Large intestine (tissue), 12 donors: ENCODE measurements at places on chromosomes 11 and 22. TPM values are rescaled to one million over a fixed set of nuclear protein-coding genes. Genes with fewer than 3 reads are reported as not detected.
A peak's percentile ranks its signal among the peaks of the same experiment; 100 is the strongest.

Gene PARVG
- 6.7 TPM for polyA plus RNA-seq

Gene KRTAP5-2
- 0.42 TPM for polyA plus RNA-seq

Gene SLC22A8
- 0.07 TPM for polyA plus RNA-seq

Gene MMP10
- 0.36 TPM for polyA plus RNA-seq

Gene SIAE
- 48.1 TPM for polyA plus RNA-seq

Gene OR51B5
- polyA plus RNA-seq: 0.30 TPM

Gene FOLR2
- 15.0 TPM for polyA plus RNA-seq

Gene CDC42BPG
- 5.5 TPM for polyA plus RNA-seq

Gene SAA4
- not detected for polyA plus RNA-seq

Gene ANGPTL5
- 0.06 TPM for polyA plus RNA-seq

DNA sequence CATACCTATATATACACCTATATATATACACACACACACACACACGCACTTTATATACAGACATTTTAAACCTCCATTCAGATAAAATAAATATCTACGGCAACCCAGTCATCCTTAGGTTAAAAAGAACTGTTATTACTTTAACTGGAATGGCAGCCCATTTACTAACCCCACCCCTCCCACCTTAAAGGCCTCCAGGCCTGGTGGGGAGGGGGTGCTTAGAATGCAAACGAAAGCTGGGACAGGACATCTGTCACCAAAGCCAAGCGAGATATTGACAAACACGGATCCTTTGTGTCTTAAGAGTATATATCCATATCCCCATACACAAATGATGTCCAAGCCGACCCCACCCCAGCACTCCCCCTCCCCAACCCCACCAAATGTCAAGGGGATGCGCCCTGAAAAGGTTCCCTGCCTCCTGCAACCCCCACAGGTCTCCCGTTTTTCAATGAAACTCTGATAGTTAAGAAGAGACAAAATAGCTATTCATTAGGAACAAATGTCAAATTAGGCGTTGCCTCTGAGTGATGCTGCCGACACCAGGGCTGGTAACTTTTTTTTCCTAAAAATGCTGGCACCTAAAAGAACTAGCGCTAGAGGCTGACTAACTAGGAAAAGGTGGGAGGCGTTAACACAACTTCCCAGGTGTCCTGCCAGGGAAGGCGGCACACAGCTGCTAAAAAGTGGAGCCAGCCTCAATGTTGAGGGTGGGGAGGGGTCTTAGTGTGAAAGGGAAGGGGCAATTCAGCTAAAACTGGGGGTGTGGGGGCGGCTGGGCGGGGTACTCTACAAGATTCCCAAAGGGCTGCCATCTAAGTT is 5.6 kb downstream of the MN1 start:
- peaks cover 15% of the 10 kb centered on the region for H3K4me1 ChIP-seq
- H3K4me3 ChIP-seq: no peak overlapping the region
- H3K27me3 ChIP-seq: peaks cover 85% of the 10 kb centered on the region
- no peak for DNase-seq
- H3K27ac ChIP-seq: no peak overlapping the region

DNA sequence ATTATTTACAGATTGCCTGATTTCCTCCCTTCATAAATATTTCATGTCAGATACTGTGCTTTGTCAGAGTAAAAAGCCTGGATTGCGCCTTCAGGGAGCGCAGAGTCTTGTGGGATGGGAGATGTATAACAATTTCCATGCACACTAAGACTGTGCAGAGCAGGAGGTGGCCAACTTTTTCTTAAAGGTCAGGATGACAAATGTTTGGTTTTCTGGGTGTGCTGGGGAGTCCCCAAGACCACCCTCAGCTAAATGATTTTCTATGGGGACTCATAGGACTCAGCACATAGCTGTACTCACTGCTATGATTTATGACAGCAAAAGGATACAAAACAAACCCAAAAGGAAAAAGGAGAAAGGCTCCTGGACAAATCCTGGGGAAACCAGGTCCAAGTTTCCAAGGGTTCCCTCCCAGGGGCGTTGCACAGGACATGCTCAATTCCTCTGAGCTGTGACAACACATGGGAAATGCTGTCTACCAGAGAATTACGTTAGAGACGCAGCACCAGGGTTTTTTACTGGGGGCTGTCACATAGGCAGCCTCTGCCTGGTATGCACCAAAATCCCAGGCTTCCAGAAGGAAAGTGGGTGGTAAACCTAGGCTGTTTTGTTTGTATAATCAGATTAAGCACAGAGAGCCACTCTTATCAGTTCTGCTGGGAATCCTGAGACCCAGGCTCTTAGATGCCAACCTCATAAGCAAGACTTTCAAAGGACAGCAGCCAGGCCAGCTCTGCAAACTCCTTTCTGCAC is 59.1 kb downstream of the CSNK2A3 start:
- H3K27me3 ChIP-seq: peaks cover 12% of the 10 kb centered on the region
- DNase-seq: peak; percentile 9

DNA sequence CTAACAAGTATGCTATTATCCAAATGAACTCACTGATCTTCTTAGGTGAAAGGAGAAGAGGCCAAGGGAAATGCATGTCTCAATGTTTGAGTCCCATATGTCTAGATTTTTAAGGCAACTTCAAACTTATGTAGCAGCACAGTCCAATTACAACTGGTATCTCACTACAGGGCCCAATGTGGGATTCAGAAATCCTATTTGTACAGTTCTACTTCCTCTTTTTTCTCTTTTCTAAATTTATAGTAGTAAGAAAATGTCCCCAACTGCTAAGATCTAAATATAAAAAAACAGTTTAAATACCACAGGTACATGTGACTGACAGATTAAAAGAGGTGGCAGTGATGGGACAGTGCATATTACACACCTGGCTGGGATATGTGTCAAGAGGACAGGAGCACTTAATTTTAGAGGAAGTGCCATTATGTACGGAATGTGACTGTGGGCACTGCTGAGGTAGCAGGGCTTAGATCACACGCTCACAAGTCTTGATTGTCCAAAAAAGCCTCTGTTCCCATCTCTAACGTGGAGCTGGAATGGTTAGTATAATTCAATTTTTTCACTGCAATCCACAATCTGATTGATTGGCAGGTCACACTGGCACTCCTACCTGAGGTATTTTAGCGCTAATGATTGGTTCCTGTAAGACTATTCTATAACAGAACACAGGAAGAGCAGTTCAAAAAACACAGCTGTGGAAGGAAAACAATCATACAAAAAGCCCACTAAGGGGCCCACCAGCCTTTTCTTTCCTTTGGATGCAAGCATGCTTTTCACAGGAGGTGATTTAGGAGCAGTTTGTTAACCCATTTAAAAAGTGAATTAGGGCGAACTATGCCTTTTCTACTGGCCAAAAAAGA is 34.6 kb downstream of the APOL5 start:
- H3K36me3 ChIP-seq: peaks cover 19% of the 10 kb centered on the region
- no peak overlapping the region for H3K4me3 ChIP-seq
- no peaks in the 10 kb centered on the region for H3K4me1 ChIP-seq
- no peaks in the 10 kb centered on the region for H3K27me3 ChIP-seq
- no peak overlapping the region for H3K27ac ChIP-seq

- DNase-seq: peak; percentile 52
- H3K27ac ChIP-seq: no peak overlapping the region
- H3K4me3 ChIP-seq: no peak overlapping the region
Observed at GRCh38 chr11:47143322-47143721, 33.4 kb downstream of the ARFGAP2 start.

DNA sequence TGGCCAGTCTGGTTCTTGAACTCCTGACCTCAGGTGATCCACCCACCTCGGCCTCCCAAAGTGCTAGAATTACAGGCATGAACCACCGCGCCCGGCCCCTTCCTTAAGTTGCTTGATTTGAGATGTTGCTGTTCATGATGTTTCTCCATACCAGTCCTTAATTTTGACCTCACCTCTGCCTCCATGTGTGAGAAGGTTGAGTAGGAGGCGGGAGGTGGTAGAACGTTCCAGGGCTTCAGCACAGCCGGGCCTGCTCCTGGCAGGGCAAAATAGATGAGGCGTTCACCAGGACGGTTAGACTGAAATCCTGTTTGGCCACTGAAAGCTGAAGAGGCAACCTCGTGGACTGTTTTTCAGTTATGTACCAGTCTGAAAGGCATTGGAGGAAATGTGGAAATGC is 48.3 kb upstream of the SYT13 start:
- no peak overlapping the region for H3K4me3 ChIP-seq
- H3K27ac ChIP-seq: no peak overlapping the region
- H3K4me1 ChIP-seq: no peaks in the 10 kb centered on the region
- DNase-seq: no peak
- H3K36me3 ChIP-seq: no peaks in the 10 kb centered on the region

- no peak for DNase-seq
- H3K4me3 ChIP-seq: no peak overlapping the region
- no peaks in the 10 kb centered on the region for H3K36me3 ChIP-seq
Observed at GRCh38 chr22:22945195-22945594, 57.6 kb downstream of the IGLL5 start.

- peaks cover 43% of the 10 kb centered on the region for H3K36me3 ChIP-seq
- H3K4me3 ChIP-seq: no peak overlapping the region
- no peak for DNase-seq
- peaks cover 35% of the 10 kb centered on the region for H3K4me1 ChIP-seq
Observed at GRCh38 chr11:73872749-73873357, 3.8 kb downstream of the COA4 start.

- H3K4me3 ChIP-seq: no peak overlapping the region
- H3K27me3 ChIP-seq: no peaks in the 10 kb centered on the region
- DNase-seq: no peak
Observed at GRCh38 chr11:57071829-57072228, 83.1 kb downstream of the OR5AK2 start.
